ENCODE measurements at places on chromosomes 4 and X.

GRCh38 chr4:24799196-24799543, 3.8 kb downstream of the SOD3 start:
- DNase-seq = no peak

DNA sequence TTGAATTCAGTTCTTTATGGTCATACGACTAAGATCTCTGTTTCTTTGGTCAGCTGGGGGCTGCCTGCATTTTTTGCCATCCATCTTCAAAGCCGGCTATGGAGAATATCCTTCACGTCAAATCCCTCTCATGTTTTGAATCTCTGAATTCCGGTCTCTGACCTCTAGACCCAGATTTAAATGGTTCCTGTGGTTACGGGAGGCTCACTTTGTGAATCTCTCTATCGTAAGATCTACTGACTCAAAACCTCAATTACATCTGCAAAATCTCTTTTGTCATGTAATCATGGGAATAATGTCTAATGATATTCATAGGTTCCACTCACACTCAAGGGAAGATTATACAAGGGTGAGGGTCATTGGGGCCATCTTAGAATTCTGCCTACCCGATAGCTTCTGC, 5.7 kb upstream of the MPC1L start:
- no peak for DNase-seq

- no peak for DNase-seq
Measured at GRCh38 chrX:149567621-149568417, 18.1 kb upstream of the HSFX3 start.

- no peak for DNase-seq
Measured at GRCh38 chr4:129342819-129343408, 247.0 kb downstream of the C4orf33 start.

- no peak for DNase-seq
Measured at GRCh38 chr4:112436987-112437386, 79.0 kb downstream of the NEUROG2 start.

GRCh38 chr4:73340917-73341316, 63.2 kb upstream of the ALB start:
- DNase-seq = no peak

DNA sequence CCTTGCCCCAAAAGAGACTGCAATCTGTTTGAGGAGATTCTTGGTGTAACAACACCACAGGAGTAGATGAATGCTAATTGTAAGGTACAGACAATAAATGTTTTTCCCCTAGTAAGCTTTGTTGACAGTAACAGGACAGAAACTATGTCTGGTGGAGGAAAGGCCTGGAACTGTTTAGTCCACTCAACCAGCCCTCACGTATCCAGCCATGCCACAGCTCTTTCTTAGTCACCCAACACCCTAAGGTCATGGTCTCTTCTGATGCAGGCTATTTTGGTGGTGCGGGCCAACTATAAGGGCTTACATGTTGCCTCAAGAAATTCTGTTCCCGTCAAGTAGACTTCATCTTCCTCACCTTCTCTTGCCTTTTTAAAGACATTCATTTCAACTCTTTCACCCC, 75.9 kb upstream of the GAB1 start:
- DNase-seq = no peak

DNA sequence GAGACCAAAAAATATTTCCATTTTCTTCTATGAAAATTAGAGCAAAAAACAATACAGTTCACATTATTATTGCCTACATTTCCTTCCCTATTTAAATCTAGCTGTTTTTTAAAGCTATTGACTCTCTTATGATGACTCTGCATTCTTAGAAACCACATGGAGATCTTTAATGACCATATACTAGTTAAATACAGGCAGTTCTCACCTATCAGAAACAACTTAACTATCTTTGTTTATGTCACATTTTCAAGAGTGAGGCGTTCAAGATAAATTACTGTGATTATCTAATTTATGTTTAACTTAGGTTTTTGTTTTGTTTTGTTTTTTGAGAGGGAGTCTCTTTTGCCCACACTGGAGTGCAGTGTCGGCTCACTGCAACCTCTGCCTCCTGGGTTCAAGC, 3.0 kb downstream of the CISD2 start:
- DNase-seq = no peak

GRCh38 chr4:60450054-60450453, 750.1 kb upstream of the ADGRL3 start:
- no peak for DNase-seq

GRCh38 chrX:106862972-106863688, 40.0 kb downstream of the RIPPLY1 start:
- no peak for DNase-seq

DNA sequence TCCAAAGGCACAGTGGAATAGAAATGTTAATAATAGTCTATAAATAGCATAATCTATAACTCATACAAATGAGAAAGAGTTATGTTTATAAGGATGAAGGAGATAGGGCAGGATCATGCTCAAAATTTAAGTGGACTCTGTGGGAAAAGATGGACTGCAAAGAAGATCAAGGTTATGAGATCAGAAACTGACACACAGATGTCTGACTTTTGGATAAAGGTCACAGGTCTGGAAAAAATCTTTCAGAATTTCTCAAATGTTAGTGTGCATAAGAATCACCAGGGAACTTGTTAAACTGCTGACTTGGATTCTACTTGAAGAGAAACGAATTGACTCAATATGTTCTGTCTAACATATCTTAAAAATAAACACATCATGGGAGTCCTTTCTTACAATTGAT, 104.1 kb downstream of the FSTL5 start:
- DNase-seq = no peak

DNA sequence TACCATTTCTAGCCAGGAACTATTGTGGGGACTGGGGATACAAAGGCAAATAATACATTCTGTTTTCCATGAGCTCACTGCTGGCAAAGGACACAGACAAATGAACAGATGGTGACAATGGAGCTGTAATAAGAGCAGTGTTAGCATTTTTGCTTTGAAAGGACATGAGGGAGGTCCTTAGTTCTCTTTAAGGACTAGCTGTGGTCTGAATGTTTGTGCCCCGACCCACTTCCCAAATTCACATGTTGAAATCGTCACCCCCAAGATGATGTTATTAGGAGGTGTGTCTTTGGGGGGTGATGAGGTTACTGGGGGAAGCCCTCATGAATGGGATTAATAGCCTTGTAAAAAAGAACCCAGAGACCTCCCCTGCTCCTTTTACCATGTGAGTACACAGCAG, 30.3 kb downstream of the CCNG2 start:
- DNase-seq = no peak

GRCh38 chr4:181952478-181952877, 290.7 kb upstream of the TENM3 start:
- DNase-seq = no peak

DNA sequence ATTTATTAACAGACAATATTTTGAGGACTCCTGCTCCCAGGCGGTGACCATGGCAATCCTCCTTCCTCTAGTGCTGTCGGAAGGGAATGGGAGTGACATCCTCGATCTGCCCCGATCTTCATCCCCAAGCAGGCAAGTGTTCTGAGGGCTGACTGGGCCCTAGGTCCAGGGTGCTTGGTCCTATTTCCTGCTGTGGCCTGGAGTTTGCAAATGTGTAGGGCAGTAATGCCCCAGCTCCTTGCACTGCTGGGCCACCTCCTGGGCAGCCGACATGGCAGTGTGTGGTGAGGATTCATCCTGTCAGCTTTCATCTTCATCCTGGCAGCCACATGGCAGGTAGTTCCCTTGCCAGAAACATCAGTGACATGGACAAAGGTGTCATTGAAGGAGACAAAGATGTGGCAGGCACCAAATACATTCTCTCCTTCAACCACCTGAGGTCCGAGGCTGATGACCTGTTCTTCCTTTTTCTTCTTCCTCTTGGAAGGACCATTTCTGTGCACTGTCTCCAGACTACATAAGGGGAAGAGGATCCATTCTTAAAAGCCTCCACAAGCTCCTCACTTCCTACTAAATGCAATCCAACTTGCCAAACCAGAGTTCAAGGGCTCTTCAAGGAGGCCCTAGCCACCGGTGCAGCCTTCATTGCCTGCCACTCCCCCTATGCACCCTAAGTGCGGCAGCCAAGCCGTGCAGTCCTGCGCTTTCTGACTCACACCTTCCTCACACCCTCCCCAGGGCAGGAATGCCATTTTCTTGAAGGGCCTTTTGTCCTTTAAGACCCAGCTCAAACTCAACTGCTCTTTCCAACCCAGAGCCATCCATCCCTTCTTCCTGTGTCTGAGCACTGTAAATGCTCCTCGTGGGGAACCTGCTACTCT, 65.7 kb downstream of the TMEM154 start:
- no peak for DNase-seq

DNA sequence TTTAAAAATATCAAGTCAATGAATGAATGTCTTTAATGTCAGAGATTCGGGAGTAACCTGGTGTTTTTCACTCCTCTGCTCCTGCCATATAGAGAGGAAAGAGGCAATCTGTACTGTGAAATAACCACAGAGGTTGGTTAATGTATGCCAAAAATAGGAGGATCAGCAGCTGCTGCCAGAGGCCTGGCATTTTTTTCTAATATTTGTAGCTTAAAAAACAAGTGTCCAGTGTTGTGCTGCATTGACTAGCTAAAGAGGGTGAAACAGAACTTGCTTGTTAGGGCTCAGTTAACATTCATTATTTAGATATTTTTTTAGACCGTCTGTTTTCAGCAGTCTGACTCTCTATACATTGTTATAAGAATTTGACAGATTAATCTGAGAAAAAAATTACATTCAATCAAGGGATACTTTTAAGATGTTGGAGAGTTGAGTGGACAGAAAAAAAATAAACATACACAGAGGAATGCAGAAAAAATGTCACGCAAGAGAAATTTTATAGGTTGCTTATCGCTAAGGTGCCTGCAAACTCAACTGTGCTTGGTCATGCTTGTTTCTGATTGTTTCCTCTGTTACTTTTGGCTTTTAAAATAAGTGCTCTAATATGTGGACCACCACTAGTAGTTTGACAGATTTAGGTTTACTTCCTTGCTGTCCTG, 392.3 kb upstream of the GALNT7 start:
- no peak for DNase-seq

DNA sequence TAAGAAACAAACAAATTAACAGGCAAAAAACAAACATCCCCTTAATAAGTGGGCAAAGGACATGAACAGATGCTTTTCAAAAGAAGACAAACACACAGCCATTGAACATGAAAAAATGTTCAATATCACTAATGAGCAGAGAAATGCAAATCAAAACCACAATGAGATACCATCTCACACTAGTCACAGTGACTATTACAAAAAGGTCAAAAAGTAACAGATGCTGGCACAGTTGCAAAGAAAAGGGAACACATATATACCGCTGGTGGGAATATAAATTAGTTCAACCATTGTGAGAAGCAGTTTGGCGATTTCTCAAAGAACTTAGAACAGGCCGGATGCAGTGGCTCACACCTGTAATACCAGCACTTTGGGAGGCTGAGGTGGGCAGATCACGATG, 146.1 kb upstream of the NEIL3 start:
- no peak for DNase-seq

DNA sequence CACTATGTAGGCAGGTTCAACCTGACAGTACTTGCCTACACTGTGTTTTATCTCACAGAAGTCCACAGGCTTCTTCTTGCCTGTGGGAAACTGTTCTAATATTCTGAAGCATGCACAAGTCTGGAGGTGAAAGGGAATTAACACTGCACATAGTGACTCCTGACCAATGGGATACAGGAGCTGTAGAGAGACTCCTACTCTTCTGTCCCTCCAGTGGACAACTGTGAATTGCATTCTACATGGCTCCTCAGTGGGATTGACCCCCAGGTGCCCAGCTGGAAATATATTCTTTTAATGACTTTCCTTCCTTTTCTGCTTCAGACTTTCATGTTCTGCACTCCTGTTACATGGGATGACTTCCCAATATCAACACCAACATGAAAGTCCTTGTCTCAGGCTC, 8.2 kb upstream of the YIPF6 start:
- DNase-seq = no peak

- no peak for DNase-seq
Measured at GRCh38 chr4:164874789-164875188, 2.2 kb upstream of the APELA start.

DNA sequence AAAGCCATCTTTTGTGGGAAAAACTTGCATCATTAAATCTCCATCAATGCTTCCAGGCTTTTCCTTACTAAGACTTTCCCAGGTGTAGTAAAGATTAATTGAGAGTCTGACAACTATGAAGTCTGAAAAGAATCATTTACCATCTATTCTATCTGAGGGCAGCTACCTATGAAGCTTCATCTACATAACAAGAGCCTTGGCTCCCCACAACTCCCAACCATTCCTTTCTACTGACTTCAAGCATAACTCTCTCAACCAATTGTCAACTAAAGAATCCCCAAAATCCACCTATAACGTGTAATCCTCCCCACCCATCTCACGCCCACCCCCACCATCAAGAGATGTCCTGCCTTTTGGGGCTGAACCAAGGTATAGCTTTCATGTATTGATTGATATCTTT, 101.5 kb upstream of the GABRA2 start:
- no peak for DNase-seq

GRCh38 chrX:132651421-132652086, 162.7 kb upstream of the MBNL3 start:
- no peak for DNase-seq

DNA sequence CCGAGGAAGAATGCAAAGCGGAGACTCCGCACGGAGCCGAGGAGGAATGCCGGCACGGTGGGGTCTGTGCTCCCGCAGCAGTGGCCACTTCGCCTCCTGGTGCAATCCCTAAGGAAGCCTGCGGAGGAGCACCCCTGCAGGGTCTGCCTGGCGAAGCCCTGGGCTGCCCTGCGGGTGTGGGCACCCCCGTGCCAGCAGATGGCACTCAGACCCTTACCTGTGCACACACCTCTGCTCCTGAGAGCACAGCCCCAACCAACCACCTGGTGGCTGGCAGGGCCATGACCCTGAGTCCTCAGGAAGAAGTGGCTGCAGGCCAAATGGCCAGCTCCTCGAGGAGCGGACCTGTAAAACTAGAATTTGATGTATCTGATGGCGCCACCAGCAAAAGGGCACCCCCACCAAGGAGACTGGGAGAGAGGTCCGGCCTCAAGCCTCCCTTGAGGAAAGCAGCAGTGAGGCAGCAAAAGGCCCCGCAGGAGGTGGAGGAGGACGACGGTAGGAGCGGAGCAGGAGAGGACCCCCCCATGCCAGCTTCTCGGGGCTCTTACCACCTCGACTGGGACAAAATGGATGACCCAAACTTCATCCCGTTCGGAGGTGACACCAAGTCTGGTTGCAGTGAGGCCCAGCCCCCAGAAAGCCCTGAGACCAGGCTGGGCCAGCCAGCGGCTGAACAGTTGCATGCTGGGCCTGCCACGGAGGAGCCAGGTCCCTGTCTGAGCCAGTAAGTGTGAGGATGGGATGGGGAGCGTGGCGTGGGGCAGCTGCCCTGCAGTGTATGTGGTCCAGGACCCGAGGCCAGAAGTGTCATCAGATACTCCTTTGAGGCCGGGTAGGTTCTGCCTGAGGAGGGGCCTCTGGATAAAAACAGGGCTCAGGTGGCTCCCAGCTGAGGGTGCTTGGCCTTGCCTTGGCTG, 7.0 kb downstream of the TACC3 start:
- DNase-seq = no peak

GRCh38 chr4:122516376-122516775, 59.9 kb upstream of the IL2 start:
- no peak for DNase-seq

DNA sequence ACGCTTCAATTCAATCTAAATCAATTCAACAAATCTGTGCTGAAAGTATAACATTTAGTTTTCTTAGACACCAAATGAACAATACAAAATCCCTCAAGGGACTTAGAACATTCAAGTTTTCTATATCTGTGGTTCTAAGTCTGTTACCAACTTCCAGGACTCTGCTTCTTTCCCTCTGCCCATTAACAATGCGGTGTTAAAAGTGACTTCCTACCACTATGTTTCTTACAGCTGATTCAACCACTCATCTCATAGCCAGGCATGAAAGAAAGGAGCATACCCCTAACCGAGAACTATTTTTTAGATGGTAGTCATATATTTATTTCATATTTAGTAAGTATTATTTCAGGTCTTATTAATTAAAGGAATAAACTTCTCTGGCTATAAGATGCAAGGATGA, 38.9 kb downstream of the PPA2 start:
- no peak for DNase-seq
